ENCODE measurements at places on chromosomes 5 and 9. TPM values are rescaled to one million over a fixed set of nuclear protein-coding genes. Genes with fewer than 3 reads are reported as not detected.
A peak's percentile ranks its signal among the peaks of the same experiment; 100 is the strongest.

PCDHB15 gene
- total RNA-seq = 3.9 TPM

ARID3C gene
- not detected for total RNA-seq

MOB3B gene
- 1.5 TPM for total RNA-seq

ABO gene
- 2.4 TPM for total RNA-seq

BARHL1 gene
- not detected for total RNA-seq

CCDC192 gene
- not detected for total RNA-seq

SH3TC2 gene
- total RNA-seq = 16.7 TPM

STC2 gene
- 9.6 TPM for total RNA-seq

PDE4D gene
- total RNA-seq = 30.2 TPM

SPATA31C1 gene
- total RNA-seq = not detected

CDO1 gene
- total RNA-seq = 9.2 TPM

FOXD4L4 gene
- total RNA-seq = not detected

TMEFF1 gene
- total RNA-seq = not detected

IGIP gene
- total RNA-seq = 10.4 TPM

GNAQ gene
- 12.2 TPM for total RNA-seq

DNA sequence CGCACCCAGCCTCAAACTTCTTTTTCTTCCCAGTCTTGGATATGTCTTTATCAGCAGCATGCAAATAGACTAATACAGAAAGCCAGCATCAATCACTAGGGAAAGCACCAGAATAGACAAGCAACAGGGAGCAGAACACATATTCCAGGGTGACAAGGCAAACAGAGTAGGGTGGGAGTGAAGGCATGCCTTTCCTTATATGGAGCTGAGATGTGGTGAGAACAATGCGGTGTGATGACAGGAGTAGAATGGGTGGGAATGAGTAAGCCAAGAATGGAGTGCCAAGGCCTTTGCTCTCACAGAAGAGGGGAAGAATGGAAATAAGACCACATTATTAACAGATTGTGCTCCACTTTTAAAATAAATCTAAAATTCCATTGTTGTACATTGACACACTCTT lies 115.6 kb downstream of the CETN3 start:
- no peak for DNase-seq

DNA sequence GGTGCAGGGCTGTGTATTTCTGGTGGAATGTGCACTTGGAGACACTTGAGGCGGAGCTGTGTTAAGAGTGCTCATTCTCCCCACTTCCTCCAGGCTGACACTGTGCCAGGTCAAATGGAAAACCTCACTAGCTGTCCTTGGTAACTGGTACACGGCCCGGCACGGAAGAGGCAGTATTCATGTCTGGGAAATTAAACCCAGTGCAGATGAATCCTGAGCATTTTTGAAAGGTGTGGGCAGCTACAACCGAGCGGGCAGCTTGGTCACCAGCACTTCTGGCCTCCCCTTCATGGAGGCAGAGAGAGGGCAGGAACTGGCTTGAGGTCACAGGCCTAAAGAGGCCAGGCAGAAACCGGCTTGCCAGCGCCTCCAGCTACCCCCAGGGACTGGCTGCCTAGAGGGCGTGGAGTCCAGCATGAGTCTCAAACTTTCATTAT lies 1.6 kb downstream of the CLPTM1L start:
- peak; percentile 33 for DNase-seq

DNA sequence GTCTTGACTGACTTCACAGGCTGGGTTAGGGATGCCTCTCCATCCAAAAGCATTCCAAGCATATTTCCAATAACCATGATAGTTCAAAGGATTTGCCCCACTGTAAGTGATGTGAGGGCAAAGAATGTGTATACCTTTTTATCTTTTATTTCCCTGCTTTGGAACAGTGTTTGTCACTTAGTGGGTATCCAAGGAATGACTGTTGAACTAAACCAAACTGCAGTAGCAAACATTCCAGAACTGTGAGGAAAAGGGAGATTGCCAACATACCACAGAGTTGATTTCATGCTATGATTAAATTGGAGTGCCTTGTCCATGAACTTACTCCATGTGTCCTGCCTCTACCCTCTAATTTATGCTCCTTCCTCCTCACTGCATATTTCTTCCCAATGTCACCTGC lies 400.0 kb downstream of the KIAA0825 start:
- DNase-seq = no peak

GRCh38 chr9:86550401-86550800 lies 196.2 kb upstream of the TUT7 start:
- no peak for DNase-seq

DNA sequence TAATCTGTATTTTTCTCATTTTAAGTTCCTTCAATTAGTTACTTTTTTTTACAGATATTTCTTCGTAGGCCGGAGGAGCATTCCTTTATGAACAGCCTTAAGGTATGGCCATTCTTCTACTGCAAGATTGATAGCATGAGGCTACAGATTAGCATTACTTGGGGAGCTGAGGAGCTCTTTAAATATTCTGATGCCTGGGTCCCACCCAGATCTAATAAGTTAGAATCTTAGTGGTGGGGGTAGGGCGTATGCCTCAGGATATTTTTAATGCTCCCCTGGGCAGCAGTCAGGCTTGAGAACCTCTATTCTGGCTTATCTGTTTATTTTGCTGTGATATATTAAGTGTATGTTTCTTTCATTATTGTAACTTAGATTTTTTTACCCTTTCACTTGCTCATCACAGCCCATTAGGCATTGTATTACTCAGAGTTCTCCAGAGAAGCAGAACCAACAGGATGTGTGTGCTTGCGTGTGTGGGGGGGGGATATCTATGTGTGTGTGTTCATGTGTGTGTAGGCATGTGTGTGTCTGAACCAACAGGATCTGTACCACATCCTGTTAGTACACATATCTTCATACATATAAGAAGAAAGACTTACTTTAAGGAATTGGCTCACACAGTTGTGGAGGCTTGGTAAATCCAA lies 91.8 kb upstream of the MTAP start:
- no peak for DNase-seq

DNA sequence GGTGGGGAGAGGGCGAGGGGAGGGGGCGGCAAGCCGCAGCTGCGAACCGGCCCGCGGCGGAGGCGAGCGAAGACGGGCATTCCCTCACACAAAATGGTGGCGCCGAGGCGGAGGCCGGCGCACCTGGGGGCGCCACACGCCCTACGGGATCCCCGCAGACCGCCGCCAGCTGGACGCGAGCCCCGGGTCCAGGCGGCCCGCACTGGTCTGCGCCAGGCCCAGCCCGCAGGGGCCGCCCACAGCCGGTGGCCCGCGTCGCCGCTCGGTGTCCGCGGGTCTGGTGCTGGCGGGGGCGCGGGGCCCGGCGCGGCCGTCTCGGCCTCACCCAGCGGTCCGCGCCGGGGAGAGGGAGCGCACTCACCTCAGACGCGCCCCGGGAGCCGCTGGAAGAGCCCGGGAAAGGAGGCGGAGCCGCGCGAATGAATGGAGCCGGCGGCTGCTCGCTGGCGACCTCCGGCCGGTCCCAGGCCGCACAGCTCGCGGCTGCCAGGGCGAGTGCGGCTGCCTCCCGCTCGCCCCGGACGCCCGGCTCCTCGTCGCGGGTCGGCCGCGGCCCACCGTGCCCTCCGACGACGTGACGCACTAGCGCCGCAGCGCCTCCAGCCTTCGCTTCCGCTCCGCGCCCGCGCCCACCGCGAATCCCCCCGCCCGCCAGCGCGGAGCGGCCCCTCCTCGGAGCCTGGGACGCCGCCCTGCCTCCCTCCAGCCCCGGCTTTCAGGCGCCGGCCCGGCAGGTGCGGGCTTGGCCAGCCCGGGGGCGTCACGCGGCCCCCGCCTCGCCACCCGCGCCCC lies at the start of gene FAM169A:
Gene FAM169A, minus strand, starts transcription at position 584 of the 792 bp plus-strand sequence. CDS start 24,711 bp downstream, outside the sequence.
- peak; percentile 45 for DNase-seq

GRCh38 chr5:33901156-33901555 lies 9.4 kb upstream of the ADAMTS12 start:
- no peak for DNase-seq

- no peak for DNase-seq
Measured at GRCh38 chr5:14928661-14929060, 57.1 kb upstream of the ANKH start.

GRCh38 chr5:144462577-144462976 lies 291.9 kb downstream of the KCTD16 start:
- DNase-seq = no peak

DNA sequence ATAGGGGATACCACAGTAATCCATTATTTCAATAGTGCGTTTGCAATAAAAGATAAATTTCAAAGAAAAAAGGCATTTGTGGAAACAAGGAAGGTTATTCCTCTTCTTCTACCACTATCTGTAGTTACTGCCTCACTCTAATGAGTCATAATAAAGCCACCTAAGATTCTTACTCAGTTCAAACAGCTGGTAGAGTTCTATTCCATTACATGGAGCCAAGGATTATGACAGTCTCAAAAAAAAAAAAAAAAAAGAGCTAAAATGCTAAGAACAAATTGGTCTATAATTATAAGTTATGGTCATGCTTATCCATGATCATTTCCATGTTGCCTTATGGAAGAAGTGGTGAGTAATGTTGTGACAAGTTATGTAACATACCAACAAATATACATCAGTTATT lies 46.3 kb downstream of the DENND1A start:
- DNase-seq = no peak

DNA sequence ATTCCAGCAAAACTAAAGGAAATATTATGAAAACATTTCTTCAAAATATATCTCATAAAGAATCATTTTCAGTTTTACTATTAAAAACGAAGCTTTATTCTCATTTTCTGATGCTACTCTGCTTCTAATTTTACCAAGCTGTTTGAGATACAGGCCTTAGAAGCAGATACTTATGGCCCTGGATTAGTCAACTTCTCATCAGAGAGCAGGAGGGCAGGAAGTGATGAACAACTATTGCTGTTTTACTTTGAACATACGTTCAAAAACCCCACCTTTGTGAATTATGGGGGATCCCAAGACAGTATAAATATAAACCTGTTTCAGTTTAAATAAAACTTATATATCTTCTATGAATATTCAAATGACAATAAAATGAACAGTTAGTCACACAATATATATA lies 16.0 kb downstream of the MPDZ start:
- DNase-seq = no peak

DNA sequence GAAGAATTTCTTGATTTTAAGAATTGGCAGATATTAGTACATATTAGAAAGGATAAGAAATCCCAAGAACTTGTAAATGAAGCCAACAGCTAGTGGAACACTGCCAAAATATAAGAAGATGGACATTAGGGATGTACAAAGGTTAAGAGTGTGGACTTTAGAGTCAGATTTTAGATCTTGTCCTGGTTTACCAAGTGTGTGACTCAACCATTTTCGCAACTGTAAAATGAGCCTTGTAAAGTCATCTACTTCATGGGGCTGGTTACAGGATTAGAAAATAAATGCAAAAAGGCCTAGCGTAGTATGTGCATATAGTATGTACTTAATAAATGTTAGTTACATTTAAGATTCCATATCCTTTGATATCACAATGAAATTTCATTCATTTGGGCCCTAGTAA lies 260.0 kb downstream of the RAB3C start:
- DNase-seq = no peak

- DNase-seq = no peak
Measured at GRCh38 chr5:14416621-14417275, 164.8 kb upstream of the OTULINL start.

GRCh38 chr5:53560028-53560427 lies 411 bp upstream of the NDUFS4 start:
- DNase-seq = no peak

DNA sequence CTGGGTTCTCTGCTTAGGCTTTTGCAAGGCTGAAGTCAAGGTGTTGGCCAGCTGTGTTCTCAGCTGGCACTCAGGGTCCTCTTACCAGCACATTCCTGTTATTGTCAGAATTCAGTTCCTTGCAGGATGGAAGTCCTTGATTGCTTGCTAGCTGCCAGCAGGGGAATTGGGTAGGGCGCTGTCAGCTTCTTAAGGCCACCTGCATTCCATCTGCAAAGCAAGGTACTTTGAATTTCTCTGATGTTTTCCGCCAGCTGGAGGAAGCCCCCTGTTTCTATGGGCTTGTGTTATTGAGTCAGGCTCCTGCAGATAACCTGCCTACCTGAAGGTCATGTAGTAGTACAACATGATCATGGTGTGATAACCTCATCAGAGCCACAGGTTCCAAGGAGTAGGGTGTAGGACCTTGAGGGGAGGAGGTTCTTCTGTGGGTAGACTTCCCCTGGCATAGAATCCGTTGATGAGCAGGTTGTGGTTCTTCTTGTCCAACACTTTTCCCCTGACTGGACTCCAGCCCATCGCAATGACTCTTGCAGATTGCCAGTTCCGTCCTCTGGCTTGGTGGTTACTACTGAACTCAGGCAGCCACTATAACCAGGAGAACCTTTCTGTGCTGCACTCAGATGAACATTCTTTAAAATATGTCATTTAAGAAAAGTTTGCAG lies 6.8 kb downstream of the TENT4A start:
- DNase-seq = no peak

GRCh38 chr9:131282688-131283422 lies 6.5 kb upstream of the FAM78A start:
- DNase-seq = peak; percentile 65

DNA sequence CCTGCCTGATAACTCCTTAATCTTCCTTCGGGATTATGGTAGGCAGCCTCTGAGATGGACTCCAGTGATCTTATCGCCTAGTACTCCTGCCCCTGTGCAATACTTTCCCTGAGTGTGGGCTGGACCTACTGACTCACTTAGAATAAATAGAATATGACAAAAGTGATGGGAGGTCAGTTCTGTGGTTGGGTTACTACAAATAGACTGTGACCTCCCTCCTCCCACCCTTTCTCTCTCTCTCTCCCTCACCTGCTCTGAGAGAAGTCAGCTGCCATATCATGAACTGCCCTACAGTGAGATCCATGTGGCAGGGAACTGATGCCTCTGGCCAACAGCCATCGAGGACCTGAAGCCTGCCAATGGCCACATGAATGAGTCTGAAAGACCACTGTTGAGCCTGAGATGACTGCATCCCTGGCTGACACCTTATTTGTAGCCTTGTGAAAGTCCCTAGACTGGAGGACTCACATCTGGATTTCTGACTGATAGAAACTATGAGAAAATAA lies 31.7 kb downstream of the NRG2 start:
- DNase-seq = peak; percentile 54

DNA sequence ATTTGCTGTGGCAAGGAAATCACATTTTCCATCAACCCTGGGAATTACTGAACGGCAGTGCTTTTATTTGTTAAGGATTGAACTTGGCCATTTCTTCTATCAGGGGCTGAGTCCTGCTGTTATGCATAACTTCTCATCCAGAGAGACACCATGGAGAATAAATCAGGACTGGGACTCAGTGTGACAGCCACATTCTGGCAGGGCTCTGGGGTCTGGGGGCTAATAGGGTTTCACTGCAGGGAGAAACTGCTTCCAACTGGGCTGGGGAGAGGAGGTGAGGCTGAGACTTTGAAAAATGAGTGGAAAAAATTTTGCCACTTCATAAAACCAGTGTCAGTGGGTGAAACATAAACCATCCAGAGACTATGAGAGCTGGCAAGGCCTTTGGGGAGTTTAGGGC lies 95.7 kb upstream of the ALDH1B1 start:
- no peak for DNase-seq

- DNase-seq = no peak
Measured at GRCh38 chr5:150341989-150342388, 15.5 kb upstream of the TCOF1 start.

All from Right ventricle myocardium superior (tissue), 1 donor.